Activated CD4-positive, alpha-beta memory T cell treated with anti-CD3 and anti-CD28 coated beads for 36 hours (primary cell): ENCODE measurements at places on chromosomes 3 and 15.

DNA sequence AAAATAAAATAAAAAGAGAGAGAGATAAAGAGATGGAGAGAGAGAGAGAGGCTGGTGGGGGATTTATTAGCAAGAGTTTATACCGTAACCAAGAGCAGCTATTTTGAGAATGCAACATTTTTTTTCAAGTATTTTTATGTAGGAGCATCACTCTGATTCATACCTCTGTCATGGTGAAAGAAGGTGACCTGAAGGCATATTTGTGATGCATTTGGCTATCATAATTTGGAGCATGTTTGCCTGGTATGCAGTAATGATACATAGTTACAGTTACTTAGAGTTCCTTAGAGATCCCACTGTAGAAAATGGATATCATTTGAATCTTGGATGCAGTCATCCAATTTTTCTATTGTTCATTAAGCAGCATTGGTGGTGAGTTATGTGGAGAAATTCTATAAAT is 1472.4 kb downstream of the SI start:
- DNase-seq, result no peak

- DNase-seq, result no peak
These were observed 94.7 kb downstream of the IL5RA start for GRCh38 chr3:3015185-3016089.

- DNase-seq, result no peak
These were observed 251.1 kb downstream of the GABRB3 start for GRCh38 chr15:26521691-26522198.

DNA sequence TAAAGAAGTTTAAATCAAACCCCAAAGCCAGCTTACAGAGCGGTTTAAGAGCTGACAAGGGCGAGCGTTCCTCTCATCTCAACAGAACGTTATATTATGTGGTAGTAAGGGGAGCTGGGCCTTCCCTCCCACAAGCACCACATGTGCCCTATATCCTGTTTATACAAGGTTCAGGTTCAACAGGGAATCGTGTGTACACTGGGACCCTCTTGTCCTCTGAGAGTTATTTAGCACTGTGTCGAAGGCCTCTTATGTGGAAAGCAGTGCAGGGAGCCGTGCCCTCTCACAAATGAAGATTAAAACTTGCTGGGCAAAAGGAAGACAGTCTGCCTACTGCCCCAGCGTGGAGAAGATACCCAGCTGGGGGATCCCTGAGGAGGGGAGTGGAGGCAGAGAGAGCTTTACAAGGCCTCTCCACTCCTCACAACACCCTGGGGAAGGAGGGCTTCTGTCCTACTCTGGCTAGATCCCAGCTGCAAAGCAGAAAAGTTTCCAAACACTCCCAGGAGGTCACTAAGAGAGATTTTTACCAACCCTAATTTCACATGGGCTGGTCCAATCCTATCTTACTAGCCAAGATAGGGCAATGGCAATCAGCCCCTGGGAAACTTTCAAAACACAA is 2.9 kb downstream of the TLE3 start:
- DNase-seq, result no peak

GRCh38 chr3:58355179-58355578 is 22.5 kb downstream of the PXK start:
- DNase-seq, result no peak

DNA sequence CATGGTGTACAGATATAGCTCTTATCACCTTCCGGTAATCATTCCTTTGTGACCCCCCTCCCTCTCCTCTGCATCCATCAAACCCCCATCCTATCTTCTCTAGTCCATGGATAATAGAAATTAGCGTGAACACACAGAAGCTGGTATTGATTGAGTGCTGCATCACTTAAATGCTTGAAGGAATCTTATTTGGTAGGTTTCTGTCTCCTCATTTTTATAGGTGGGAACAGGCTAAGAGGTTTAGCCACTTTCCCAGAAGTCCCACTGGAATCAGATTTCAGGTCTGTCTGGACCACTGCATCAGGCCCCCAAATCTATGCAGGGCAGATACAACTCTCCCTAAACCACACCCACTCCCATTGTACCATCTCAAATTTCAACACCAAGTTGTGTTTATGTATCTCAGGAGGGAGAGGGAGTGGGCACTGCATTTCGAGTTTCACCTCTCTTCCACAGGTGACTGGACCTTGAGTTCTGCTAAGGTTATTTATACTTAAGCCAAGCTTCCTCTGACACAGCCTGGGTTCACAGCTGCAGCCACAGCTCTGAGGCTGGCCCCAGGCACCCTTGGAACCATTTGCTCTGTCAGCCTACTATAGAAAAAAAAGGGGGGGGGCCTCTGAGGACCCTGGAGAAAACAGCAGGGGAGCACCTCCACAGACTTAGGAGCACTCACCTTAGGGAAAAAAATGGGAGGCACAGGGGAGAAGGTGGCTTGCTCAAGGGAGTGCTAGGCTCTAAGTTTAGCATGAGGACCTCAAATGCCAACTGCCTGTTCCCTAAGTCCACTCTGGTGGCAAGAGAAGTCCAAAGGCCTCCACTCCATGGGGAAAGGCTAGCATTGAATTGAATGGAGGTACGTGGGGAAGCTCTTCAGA is 2.1 kb upstream of the NMB start:
- no peak for DNase-seq

DNA sequence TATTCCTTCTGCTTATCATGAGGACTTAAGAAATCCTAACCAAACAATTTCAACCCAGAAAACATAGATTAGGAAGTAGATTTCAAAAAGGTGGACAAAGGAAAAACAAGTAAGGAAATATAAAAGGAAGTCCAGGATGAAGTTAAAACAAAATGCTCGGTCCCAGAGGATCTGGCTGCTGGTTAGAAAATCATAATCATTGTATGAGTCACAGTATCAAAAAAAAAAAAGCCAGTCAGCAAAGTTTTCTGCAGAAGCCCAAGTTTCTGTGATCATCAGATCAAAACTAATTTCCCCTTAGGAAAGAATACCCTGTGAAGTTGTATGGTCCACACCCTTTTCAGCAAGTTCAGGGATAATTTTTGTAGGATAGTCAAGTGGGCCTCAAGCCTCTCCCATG is 43.0 kb upstream of the LRTM1 start:
- DNase-seq, result no peak
